Naive B cell (primary cell): ENCODE measurements at places on chromosomes 1 and 21.
A peak's percentile ranks its signal among the peaks of the same experiment; 100 is the strongest.

- DNase-seq = no peak
These were observed 144.8 kb downstream of the GLUL start for GRCh38 chr1:182246783-182247182.

DNA sequence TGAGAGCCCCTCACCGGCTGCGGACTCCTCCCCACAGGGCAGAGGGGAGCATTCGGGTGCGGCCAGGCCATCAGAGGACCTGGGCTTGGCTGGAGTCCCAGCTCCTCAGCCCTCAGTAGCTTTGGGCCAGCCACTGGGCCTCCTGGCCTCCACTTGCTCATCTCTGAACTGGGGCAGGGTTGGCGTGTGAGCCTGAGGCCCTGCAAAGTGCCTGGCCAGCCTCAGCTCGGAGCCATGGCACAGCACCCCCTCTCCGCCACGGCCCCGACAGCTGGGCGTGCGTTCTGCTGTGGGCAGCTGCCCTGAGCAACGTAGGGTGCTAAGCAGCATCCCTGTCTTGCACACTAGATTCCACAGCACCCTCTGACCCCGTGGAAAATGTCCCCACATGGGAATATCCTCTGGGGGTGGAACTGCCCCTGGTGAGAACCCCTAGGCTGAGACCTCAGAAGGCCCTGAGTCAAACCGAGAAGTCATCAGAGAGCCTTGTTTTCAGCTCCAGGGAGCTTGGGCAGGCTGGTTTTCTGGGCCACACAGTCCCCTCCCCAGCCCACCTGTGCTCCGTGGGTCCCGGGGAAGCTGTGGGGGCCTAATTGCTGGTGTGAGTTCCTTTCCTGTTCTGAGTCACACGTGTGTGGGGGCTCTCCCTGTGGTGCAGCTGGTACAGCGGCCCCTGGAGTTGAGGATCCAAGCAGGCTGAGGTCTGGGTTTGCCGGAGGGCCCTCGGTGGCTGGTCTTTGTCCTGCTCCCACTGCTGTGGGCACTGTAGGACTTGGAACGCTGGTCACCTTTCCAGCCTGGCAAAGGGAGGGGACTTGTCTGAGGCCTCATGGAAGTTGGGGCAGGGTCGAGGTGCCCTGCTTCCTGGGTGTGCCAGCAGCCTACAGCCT lies 24.5 kb downstream of the TP73 start:
- DNase-seq = no peak

DNA sequence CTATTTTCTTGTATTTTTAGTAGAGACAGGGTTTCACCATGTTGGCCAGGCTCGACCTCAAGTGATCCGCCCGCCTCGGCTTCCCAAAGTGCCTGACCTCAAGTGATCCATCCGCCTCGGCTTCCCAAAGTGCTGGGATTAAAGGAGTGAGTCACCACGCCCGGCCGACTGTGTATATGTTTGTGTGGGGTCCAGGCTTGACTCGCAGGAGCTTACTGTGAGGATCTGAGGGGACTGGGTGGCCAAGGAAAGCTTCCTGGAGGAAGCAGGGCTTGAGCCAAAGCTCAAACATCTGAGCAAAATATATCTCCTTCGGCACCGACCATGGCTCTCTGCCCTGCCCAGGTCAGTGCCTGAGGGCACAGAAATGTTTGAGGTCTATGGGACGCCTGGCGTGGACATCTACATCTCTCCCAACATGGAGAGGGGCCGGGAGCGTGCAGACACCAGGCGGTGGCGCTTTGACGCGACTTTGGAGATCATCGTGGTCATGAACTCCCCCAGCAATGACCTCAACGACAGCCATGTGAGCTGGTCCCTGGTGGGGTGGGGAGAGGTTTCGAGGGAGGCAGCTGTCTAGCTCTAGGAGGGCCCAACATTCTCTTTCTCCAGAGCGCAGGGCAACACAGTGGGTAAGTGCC lies 10.5 kb downstream of the PADI3 start:
- DNase-seq = no peak

GRCh38 chr1:116693759-116694480 lies 26.4 kb upstream of the IGSF3 start:
- no peak for DNase-seq

DNA sequence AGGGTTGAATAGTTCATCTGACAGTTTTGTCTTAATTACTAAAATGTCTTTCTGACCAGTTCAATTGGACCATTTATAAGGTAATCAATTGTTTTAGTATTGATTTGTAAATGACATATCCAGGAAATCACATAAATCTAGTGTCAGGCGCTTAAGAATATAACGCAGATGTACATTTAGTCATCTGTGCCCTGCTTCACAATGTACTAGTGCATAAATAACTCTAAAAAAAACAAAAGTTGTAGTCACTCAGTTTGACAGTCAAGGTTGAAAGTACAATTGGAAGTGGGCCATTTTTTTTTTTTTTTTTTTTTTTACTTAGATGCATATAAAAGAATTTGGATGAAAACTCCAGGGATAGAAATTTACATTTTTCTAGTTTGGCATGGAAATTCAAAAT lies 490.4 kb downstream of the PTPRC start:
- no peak for DNase-seq

DNA sequence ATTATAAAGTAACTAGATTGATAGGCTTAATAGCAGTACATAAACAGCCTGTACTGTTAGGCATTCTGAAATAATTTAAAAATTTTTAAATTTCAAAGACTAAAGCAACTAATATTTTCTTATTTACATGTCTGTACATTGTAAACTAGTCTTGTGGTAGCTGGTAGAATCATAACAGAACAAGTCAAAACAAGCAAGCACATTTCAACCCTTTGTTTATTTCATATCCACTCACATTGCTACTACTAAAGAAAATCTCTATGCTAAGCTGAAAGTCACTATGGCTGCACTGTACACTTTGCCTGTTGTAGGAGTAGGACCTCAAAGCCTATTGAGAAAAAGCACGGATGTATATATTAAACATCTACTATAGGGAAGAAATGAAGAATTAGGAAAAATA lies 738.2 kb upstream of the ADGRL4 start:
- no peak for DNase-seq

- no peak for DNase-seq
These were observed 15.3 kb upstream of the SKI start for GRCh38 chr1:2212532-2213491.

DNA sequence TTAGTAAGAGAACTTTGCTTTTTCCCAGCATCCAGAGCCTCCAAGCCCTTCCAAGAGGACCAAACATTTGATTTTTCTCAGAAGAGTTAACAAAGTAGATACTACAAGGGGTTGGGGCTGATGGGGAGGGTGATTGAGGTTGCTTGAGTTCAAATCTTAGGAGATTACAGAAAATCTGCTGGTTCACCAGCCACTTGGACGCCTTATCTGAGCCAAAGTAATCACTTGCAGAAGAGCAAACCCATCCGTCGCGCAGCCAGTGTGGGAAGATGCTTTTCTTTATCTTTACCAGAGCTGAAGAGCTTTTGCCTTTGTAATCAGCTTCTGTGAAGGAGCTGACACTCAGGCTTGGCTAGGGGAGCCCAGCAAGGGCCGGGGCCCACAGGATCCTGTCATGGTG lies 91.9 kb upstream of the CTTNBP2NL start:
- DNase-seq = no peak

GRCh38 chr1:41765152-41765551 lies 153.6 kb downstream of the HIVEP3 start:
- peak; percentile 17 for DNase-seq

DNA sequence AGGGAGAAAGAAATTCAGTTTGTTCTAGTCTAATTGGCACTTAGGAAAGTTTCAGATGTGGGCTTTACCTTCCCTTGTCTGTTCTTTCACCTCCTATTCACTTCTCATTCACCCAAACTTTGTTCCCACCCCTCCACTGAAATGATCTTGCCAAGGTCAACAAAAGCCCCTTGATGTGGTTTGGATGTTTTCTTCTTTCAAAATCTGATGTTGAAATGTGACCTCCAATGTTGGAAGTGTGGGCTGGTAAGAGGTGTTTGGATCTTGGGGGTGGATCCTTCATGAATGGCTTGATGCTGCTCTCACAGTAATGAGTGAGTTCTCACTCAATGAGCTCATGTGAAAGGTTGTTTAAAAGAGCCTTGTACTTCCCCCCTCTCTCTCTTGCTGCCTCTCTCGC lies 379.3 kb downstream of the HHIPL2 start:
- DNase-seq = no peak

DNA sequence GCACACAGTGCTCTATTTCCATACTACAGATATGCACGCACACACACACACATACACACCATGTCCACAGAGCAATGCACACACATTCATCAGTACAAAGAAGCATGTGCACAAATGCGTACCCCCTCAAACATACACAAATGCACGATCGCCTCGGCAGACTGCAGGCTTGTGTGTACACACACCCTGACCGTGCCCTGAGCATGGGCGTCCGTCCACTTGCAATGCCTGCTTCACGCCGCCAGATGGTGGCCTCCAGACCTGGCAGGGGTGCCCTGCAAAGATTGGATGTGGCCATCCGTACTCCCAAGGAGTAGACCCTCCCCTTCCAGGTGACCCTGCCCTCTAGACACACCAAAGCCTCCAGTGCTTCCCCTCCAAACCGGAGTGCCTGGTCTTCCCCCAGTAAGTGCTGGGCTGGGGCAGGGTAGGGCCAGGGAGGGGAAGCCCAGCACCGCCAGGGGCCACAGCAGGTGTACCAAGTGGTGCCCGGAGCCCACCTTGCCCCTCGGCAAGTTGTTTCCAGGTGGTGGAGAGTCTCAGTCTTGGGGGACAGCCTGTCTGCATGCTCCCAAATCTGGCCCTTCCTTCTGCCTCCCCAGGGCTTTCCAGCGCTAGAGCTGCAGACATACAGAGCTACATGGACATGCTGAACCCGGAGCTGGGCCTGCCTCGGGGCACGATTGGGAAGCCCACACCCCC lies 20.6 kb downstream of the ESPN start:
- no peak for DNase-seq

DNA sequence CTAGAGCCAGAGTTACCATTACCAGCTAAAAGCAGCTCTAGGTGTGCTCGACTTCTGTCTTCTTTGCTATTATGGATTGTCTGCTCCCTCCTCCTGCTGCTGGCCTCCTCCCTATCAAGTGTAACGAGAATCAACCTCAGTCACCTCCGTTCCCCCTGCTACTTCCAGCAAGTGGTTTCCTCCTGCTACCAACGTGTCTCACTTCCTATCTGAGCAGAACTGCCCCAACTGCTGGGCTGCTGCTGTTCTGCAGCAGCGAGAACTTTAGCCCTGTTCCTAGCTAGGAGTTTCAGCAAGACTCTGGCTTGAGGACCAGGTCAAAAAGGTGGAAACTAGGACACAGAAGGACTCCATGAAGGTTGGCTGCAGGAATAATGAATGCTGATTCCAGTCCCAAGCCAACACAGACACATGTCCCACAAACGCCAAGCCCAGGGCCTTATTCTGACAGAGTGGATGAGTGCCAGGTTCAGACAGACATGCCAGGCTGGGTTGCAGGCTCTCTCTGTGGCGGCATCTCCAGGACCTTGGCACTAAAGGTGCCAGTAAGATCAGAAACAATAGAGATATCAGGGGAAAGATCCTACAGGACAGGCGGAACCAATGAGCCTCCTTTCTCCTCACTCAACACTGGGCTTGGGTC lies 46.9 kb downstream of the CD34 start:
- peak; percentile 42 for DNase-seq

DNA sequence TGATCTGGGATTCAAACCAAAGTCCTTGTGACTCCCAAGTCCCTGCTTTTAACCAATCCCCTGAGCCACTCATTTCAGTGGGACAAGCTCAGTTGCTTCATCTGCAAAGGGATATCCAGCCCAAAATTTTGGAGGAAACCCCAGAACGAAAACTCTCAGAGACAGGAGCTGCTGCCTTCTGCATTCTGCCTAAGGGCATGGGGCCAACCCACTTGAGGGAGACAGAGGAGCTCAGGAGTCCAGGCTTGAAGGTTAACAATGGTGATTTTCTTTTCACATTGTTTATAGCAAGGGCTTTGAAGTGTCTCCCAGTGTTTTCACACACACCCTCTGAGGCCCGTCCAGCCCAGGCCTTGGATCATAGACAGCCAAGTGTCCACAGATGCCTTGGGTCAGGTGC lies 148.1 kb upstream of the CTTNBP2NL start:
- DNase-seq = no peak
